ENCODE measurements at places on chromosomes 3 and 15. TPM values are rescaled to one million over a fixed set of nuclear protein-coding genes. Genes with fewer than 3 reads are reported as not detected.

Gene FSIP1
- 0.26 TPM for polyA plus RNA-seq

Gene ZFYVE19
- 31.4 TPM for polyA plus RNA-seq

Gene BTBD1
- 59.9 TPM for polyA plus RNA-seq

Gene TGM5
- polyA plus RNA-seq: not detected

Gene ANKRD63
- not detected for polyA plus RNA-seq

Gene TLR9
- 0.09 TPM for polyA plus RNA-seq

Gene RTF1
- 71.7 TPM for polyA plus RNA-seq

Gene MRPS11
- polyA plus RNA-seq: 28.9 TPM

GRCh38 chr3:19547665-19548464 is 386.2 kb downstream of the EFHB start:
- DNase-seq: no peak

DNA sequence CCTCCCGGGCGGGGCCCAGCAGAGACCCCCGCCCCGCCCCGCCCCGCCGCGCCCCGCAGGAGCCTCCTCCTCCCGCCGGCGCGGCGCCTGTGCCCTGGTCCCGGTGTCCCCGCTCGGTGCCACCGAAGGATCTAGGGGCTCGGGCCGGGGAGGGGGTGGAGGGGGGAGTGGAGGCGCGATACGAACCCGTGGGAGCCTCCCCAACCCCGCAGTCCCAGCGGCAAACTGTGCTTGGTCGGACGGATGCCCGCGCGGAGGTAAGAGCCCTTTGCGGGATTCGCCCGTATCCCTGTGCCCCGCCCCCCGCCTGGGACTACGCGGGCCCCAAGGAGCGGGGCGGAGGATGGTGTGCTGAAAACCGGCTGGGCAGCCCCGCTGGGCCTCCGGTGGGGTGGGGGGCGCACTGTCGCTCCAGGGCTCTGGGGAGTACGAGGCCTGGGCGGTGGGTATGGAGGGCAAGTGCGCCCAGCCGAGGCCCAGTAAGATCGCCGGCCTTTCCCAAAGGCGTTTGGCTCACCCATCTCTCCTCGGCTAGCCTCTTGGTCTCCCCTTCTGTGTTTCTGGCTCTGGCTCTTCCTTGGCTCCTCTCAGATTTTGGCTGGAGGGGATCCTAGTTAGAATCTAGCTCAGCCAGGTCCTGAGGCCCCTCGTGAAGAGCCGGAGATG is 65.6 kb upstream of the POLG start:
- DNase-seq: no peak

GRCh38 chr3:142098964-142099363 is 50.4 kb downstream of the TFDP2 start:
- no peak for DNase-seq

GRCh38 chr3:193791041-193792032 is 198.3 kb downstream of the OPA1 start:
- DNase-seq: no peak

GRCh38 chr15:39887211-39887610 is 32.9 kb downstream of the GPR176 start:
- no peak for DNase-seq

DNA sequence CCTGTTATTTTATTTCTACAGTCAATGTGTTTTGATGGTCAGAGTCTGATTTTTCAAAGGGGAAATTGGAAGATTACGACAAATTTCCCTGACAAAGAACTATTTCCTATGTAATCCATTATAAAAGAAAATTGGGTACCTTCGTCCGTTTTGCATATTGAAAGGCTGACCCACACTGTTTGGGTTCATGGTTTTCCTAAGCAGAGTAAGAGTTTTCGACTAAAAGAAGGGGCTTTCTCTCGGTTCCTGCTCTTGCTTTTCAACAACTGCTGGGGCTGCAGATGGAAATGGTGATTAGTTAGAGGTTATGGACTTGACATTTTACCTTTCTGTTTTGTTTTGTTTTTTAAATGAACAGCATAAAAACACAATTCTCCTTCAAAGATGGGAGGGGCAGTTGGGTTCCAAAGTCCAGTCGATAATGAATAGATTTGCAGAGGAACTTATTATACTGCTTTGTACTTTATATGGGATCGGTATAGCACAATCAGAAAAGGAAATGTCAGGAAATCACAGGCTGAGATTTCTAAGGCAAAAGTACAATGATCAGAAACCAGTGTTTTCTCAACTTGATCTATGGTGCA is 978 bp downstream of the KCNMB2 start:
- no peak for DNase-seq

DNA sequence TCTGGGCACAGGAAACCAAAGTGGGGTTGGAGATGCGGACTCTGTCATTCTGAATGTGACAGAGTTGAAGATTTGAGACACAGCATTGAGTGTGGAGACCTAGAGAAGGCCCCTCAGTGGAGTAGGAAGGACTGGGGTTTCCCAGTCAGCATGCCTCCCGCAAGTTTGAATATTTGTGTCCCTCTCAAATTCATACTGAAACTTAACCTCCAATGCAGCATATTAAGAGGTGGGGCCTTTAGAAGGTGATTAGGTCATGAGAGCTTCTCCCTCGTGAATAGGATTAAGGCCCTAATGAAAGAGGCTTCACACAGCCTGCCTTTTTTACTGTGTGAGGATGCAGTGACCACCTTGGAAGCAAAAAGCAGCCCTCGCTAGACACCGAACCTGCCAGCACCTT is 8.0 kb downstream of the HDDC3 start:
- no peak for DNase-seq

DNA sequence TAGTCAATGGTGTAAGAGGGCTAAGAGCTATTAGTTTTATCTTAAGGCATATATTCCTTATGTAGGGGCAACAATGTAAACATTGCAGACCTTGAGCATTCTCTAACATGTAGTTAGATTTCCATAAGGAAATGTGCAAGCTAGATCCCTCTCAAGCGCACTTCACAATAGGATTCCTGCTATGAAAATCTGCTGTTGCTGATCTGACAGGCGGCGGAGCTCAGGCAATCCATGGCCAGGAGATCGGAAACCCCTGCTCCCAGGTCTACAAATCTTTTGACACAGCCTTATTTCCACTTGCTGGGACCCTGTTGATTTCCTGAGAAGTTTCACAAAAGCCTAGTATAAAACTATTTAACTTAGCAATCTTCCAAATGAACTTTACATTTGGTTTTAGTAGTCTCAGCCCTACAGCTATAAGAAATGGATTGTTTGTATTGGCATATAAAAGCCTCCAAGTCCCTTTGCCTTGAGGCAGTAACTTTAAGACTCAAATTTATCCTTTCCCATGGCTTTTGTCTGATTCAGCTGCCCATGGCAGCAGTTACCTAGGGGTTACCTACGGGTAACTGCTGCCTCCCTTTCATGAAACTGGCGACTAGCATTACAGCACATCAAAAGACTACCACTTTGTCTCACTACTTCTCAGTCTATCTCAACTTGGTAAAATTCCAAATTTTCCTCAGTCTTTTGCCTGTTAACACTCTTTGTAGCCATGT is 22.7 kb downstream of the TRA2B start:
- DNase-seq: no peak

- DNase-seq: no peak
Measured at GRCh38 chr3:4119119-4119518, 184.1 kb upstream of the SETMAR start.

DNA sequence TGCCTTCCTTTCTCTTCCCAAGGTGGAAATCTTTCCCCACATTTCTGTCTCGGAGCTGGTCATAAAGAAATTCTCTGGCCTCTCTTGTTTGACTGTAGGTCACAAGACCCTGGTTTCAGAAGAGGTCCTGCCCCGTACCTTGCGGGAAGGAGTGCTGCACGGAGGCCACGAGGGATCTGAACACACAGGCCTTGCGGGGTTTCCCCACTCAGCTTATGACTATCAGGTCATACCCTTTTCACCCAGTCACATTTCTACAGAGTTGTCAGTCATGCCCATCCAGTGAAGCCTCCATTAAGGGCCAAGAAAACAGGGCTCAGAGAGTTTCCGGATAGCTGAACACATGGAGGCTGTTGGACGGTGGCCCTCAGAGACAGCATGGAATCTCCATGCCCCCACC is 54.7 kb upstream of the ATP13A3 start:
- no peak for DNase-seq

DNA sequence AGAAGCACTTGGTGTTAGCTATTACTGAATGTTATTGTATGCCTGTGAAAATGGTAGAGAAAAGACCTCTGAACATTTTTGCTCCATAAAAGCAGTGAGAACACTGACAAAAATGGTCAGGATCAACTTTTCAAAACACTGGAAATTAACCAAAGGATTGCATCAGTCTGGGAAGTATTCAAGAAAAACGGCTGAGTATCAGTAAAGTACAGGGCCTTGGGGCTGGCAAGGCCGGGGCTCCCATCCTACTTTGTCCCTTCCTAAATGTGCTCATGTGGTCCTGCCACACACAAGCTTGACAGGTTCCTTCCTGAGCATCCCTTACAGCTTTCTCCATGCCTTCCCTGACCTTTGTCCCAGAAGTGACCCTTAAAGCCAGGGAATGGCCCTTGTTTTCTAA is 84.0 kb downstream of the CFAP20DC start:
- no peak for DNase-seq

GRCh38 chr3:36681867-36682266 is 82.5 kb downstream of the DCLK3 start:
- no peak for DNase-seq

GRCh38 chr3:182104881-182105280 is 393.2 kb downstream of the SOX2 start:
- DNase-seq: no peak

DNA sequence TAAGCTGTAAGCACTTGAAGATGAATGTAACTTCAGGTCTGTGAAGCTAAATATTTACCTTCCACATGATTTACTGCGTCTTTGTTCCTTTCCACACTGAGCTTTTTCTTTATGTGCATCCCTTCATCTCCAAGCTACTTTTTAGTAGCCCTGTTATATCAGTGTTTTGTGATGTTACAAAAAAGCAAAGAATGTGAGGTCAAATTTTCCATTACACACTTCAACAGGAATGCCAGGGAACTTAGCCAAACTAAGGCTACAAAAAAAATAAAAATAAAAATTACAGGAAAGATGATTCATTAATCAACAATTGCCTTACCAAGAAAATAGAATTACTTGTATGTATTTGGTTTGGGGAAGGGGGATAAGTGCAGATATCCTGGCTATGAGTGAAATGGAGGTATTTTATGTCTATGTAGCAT is 73.0 kb downstream of the FILIP1L start:
- no peak for DNase-seq

DNA sequence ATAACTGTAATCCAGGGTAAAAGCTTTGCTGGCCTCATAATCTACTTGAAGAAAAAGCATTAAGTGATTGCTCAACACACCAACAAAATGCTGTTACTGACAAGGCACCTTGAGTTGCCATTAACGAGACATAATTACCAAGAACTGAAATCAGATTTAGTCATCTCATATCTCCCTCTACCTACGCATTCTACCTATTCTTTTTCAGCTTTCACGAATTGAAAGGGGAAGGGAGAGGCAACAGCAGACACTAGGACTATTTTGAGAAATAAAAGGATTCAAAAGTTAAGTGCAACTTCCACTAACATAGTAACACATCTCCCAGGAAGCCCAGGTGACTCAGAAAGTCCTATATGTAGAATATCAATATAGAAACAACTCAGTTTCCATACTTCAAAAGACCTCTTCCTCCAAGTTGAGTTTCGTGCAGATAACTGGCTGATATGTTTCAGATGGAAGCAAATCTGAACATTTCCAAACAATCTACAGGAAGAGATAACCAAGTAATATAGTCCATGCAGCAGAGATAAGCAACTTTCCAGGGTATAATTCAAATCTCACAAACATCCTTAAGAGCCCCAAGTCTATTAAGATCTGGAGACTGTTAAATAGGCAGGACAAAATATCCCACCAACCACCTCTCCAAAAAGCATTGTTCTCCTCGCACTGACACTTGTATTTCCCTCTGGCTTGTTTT is 1.9 kb downstream of the OSBPL10 start:
- DNase-seq: no peak

- no peak for DNase-seq
Measured at GRCh38 chr15:69539345-69539744, 86.7 kb downstream of the RPLP1 start.

DNA sequence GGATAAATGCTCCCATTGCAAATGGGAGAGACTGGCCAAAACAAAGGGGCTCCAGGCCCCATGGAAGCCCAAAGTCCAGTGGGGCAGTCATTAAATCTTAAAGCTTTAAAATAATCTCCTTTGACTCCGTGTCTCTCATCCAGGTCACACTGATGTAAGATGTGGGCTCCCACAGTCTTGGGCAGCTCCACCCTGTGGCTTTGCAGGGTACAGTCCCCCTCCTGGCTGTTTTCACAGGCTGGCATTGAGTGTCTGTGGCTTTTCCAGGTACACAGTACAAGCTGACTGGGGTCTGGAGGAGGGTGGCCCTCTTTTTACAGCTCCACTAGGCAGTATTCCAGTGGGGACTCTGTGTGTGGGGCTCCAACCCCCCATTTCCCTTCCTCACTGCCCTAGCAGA is 45.9 kb downstream of the NIPA2 start:
- no peak for DNase-seq

DNA sequence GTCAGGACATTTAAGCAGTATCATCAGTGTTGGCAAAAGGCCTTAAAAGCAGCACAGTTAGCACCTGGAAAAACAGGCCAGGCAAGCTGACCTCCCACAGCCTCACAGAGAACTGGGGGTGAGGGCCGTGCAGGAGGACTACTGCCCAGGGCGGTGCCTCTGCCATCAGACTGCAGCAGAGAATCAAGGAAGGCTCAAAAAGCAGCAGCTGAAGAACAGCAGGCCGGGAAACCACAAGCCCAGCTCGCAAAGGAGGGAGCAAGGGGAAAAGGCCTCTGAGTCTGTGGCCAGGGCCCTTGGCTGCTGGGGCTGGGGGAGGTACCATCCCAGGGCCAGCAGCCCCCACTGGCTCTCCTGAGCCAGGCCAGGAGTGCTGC is 84.2 kb downstream of the SEC22A start:
- DNase-seq: no peak

- no peak for DNase-seq
Measured at GRCh38 chr3:59593380-59593779, 543.6 kb upstream of the CFAP20DC start.

DNA sequence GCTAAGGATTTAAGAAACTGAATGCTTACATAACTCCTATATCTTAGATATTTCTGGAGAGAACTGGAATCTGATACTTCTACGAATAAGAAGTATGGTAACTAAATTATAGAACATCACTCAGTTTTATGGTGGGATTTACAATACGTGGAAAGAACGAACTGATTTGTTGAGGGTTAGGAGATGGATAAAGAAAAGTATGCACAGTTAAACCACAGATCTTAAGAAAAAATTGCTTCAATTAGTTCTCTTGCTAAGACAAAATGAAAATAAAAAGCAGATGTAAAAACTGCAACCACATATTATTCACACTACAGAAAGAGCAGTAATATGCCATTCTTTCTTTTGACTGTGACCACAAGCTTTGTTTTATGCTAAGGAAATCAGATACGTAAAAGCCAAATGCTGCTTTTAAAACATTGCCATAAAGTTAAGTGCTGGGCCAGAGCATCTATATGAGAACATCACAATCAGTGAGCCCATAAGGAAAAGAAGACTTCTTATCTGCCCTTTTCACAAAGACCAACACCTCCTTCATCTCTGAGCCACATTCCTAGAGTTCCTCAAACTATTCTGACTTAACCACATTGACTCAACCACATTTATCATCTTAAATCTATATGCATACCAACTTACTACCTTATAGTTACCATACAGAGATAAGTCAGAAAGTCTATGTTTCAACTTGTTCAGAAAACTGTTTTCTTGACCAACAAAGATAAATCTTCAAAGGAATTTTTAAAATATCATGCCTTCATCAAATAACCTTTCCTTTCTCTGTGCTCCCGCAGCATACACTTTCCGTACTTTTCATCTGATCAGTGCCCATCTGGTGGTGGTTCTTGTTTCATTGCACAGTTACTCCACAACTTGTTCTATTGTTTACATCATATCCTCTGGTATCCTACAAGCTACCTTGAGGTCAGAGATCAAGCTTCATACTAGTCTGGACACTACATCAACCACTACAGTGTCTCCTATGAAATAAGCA is 61.7 kb downstream of the FSIP1 start:
- no peak for DNase-seq

Data from left renal pelvis (tissue), 4 donors.